ENCODE measurements at places on chromosomes 16 and 17.

GRCh38 chr17:78708510-78708973 lies 73.5 kb downstream of the CYTH1 start:
- peak; percentile 48 for DNase-seq

- no peak for DNase-seq
These were observed 238.3 kb downstream of the CCDC182 start for GRCh38 chr17:57506774-57507127.

DNA sequence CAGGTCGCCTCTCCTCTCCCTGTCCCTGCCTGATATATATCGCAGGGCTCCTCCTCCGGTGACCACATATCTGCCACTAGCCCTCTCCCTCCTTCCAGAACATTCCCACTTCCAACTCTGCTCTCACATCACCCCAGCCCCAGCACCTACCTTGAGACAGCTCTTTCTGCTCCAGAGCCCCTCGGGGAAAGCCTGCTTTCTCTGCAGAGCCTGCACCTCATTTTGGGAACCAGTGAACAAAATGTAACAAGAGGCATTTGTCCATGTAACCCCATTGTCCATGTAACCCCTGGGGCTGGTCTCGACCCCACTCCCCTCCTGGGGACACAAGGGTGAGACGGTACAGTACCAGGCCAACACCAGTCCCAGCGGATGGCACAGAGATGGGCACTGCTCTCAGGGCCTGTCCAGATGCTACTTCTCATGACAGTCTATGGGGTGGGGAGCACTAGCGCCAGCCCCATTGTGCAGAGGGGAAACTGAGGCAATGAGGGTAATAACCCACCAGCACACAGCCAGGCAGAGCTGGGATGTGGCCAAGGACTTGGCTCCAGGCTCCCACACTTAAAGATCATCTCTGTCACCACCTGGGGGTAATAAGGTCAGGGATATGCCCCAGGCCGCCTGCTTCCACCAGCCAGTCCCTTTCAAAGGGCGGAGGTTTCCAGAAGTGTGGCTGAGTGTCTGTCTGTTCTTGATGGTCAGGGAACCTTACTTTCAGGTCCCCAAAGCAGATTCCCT lies 42.9 kb downstream of the TBC1D16 start:
- DNase-seq, result no peak

- no peak for DNase-seq
These were observed 77.6 kb upstream of the CDC42EP4 start for GRCh38 chr17:73389411-73389810.

DNA sequence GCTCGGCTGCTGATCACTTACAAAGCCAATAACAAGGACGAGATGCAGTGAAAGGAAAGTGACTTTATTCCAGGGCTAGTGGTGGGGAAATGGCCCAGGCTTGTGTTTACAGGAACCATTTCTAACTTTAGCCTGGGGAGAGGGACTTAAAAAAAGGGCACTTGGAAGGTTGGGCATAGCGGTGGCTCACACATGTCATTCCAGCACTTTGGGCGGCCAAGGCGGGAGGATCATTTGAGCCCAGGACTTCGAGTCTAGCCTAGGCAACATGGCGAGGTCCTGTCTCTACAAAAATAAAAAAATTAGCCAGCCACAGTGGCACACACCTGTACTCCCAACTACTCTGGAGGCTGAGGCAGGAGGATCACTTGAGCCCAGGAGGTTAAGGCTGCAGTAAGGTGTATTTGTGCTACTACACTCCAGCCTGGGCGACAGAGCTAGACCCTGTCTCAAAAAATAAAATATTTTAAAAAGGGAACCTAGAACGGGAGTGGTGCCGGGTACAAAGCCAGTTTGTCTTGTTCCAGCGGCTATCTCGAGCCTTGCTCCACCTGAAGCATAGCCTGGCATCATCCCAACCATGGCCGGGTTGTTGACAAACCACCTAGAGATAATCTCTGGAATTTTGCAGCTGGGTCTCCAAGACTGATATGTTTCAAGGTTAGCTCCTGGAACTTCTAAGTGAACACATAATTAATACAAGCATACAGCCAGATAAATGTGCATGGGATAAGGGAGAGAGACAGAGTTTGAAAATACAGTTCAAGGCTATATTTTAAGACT lies 5.7 kb upstream of the TVP23A start:
- no peak for DNase-seq

DNA sequence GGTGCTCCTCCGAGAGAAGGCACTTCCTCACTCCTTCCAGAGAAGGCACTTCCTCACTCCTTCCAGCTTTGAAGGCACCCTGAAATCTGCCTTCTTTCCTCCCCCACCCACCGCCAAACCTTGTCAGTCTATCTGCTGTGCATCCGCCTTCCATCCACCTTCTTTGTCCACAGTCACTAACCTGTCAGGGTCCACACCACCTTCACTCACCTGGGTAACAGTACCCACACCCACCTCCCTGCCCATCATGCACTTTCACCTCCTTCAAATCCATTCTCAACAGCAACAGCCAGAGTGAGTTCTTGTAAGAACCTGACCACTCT lies 5.2 kb downstream of the CCDC102A start:
- no peak for DNase-seq

DNA sequence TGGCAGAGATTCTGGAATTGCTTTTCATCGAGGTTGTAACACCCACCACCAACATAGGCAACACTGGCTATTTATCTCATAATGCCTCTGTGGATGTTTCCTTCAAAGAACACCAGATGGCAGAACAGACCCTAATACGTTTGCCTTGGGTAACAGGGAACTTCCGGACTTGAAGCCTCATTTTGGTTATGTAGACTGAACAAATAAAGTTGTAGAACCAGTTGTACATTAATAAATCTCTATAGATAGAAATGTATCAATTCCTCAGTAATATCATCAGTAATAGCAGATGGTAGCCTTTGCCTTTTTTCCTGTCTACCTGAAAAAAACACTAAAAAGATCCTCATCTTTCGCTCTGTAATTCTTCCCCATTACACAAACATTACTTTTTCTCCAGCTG lies 25.9 kb upstream of the APOH start:
- peak; percentile 26 for DNase-seq

- no peak for DNase-seq
These were observed 12.0 kb downstream of the CA4 start for GRCh38 chr17:60161598-60162330.

DNA sequence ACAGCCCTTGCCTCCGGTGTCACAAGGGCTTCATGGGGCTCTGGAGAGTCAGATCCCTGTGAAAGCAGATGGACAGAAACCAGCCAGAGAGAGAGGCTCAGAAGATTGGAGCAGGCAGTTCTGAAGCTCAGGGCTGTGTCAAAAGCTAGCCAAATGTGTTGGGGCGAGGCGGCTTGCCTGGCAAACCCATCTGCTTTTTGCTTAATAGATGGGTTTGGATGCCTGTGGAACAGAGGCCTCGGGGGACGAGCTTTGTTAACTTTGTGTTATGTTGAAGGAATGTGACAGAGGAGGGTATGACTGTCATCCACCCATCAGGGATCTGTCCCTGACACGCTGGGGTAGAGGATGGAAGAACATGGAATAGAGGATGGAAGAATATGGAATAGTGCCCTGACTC lies 21.0 kb upstream of the SLC12A3 start:
- no peak for DNase-seq

DNA sequence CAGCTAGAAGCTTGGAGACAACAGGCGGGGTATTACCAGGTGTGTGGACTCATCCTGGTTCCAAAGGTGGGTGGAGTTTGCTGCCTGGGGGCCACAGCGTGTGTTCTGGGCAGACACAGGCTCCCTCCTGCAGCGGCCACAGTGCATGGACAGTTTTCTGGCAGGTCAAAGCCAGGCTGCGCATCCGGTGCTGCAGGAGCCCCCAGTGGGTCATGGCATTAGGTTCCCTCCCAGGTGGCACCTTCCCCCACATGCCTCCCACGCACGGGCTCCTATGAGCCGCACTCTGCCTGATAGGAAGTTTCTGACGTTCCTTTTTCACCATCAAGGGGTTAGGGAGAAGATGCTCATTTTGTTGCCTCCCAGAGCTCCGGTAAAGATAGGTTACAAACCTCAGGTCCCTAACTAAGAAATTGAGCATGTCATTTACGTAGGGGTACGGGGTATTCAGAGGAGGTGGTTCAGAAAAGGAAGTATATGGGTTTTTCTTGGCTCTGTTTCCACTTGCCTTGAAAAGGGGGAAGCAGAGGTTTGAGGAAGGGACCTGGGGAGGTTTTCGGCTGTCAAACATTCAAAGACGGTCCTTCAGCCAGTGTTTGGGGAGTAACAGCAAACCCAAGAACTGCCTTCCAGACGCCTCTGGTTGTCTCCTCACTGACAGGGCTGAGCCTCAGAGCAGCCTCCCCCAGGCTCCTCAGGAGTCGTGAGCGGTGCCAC lies 32.7 kb upstream of the NAT9 start:
- DNase-seq, result no peak

DNA sequence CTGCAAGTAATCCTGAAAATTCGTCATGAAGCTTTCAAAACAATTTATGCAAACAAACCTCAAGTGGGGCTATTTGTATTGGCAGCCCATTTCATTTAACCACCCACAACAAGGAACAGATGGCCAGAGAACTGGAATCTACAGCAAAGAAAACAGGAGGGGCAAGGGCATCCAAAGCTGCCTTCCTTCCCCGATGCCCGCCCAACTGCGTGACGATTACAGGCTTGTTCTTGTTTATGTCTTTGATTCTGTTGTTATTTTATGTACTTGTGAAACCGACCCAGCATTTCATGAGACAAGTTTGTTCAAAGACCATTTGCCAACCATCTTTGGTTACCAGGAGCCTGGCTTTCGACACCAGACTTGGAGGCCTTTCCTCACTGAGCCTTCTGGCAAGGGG lies 59.1 kb upstream of the IRX6 start:
- no peak for DNase-seq

DNA sequence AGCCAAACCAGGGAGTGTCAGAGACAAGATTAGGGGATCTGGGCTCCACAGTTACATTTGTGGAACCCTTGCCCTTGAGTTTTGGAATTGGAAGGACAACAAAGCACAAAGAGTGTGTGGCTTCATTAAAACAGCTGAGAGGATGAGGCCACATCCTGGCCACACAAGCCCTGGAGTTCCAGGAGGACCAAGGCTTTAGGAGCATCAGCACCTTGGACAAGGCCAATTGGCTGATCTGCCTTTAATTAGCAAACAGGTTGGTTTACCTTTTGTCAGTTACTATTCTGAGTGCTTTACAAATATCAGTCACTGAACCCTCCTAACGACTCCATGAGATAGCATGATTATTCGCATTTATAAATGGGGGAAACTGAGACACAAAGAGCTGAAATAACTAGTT lies 54.7 kb downstream of the SLC6A2 start:
- DNase-seq, result no peak

DNA sequence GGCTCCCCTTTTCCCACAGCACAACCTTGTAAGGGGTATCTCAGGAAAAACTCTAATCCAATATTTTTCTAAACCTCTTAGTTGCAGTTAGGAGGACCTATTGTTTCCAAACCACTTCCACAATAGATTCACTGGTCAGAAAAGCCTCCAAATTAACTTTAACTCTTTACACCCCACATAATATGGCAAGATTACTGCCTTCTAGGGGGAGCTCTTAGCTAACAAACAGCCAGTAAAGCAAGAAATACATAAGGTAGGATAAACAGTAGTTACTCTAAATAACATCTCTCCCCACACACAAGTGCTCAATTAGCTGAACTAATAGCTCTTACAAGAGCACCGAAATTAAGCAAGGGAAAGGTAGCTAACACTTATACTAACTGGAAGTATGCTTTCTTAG lies 192.1 kb upstream of the KIF2B start:
- DNase-seq, result no peak

GRCh38 chr17:61404913-61405685 lies 5.5 kb downstream of the TBX2 start:
- no peak for DNase-seq

Data from stimulated activated CD4-positive, alpha-beta T cell treated with anti-CD3 and anti-CD28 coated beads, Interleukin-2, amount 100 ng/mL, for 48 hours (primary cell).